Endothelial cell (in vitro differentiated cells): ENCODE measurements at places on chromosomes 4 and X. TPM values are rescaled to one million over a fixed set of nuclear protein-coding genes. Genes with fewer than 3 reads are reported as not detected.

DNA sequence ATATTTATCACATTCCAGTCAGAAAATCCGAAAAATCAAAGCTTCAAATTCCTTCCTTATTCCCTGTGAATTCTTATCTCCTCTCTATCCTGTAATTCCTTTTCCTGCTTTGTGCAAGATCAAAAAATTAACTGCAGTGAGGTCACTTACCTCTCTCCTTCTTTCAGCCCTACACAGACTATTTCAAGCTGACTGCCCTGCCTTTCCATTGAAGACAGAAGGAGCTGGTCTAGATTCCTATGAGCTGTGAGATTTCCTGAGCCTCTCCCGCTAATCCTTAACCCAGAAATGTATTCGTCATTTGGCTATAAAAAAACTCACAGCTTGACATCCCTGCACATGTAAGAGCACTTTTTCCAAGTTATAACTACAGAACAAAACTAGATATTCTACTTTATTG, 26.6 kb downstream of the TRIML2 start:
- DNase-seq = no peak
- no peak overlapping the region for H3K27ac ChIP-seq
- peaks cover 6% of the 10 kb centered on the region for H3K4me1 ChIP-seq
- no peaks in the 10 kb centered on the region for H3K36me3 ChIP-seq
- H3K27me3 ChIP-seq = no peaks in the 10 kb centered on the region

GRCh38 chr4:126560794-126561193, 1072.0 kb upstream of the INTU start:
- peaks cover 3% of the 10 kb centered on the region for H3K36me3 ChIP-seq
- no peak overlapping the region for H3K4me3 ChIP-seq
- no peak overlapping the region for H3K27ac ChIP-seq
- H3K27me3 ChIP-seq = no peaks in the 10 kb centered on the region
- DNase-seq = no peak

Gene C4orf36
- total RNA-seq = 0.72 TPM

GRCh38 chr4:25509646-25510045, 132.6 kb downstream of the ANAPC4 start:
- H3K36me3 ChIP-seq = no peaks in the 10 kb centered on the region
- no peak for DNase-seq
- no peak overlapping the region for H3K4me3 ChIP-seq
- H3K27me3 ChIP-seq = peaks cover 3% of the 10 kb centered on the region
- H3K4me1 ChIP-seq = no peaks in the 10 kb centered on the region

GRCh38 chr4:169137558-169137920, 127.5 kb upstream of the CBR4 start:
- H3K4me1 ChIP-seq = peaks cover 11% of the 10 kb centered on the region
- H3K27me3 ChIP-seq = no peaks in the 10 kb centered on the region
- DNase-seq = no peak
- H3K4me3 ChIP-seq = no peak overlapping the region
- H3K36me3 ChIP-seq = peaks cover 16% of the 10 kb centered on the region
- no peak overlapping the region for H3K27ac ChIP-seq

Gene FRMPD3
- total RNA-seq = 0.08 TPM

DNA sequence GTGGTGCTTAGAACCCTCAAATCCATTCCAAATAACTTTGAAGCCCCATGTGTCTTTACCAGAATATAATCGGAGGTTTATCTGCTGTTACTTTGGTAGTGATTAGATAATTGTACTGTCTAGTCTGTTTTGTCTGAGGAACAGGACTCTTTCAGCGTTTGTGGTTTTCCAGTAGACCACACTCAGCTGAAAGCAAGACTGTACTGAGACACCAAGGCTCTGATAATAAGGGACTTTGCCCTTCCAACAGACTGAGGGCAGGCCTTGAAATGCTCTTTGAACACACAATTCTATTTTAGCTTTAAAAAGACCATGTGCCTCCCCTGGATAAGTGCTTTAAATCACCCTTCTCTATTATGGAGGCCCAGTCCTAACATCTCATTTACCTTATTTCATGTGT, 76.1 kb downstream of the KLHL8 start:
- H3K36me3 ChIP-seq = peaks cover 5% of the 10 kb centered on the region
- no peak for DNase-seq
- H3K27me3 ChIP-seq = peaks cover 4% of the 10 kb centered on the region
- no peak overlapping the region for H3K27ac ChIP-seq
- H3K4me1 ChIP-seq = no peaks in the 10 kb centered on the region
- no peak overlapping the region for H3K4me3 ChIP-seq
